Endothelial cell of umbilical vein (primary cell): ENCODE measurements at places on chromosomes 13 and 19. TPM values are rescaled to one million over a fixed set of nuclear protein-coding genes. Genes with fewer than 3 reads are reported as not detected.

The LILRB5 gene
- total RNA-seq: not detected in 2 replicates

The NFIC gene
- 131 and 133 TPM in 2 replicates for total RNA-seq

DNA sequence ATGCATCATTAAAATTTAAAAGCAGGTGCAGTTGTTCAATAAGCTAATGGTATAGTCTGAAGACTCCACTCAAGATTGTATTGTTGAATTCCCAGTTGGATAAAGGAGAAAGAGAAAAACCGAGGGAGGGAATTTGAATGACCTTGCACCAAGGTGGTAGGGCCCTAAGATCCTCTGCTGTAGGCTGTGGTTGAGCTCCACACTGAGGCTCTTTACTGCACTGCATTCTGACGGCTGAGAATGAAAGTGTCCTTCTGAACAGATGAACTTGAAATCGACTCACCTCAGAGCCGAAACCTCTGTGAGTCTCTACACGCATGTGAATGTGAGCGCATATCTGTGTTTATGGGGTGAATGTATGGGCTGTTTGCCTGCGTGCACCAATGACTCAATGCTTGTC lies 388.9 kb upstream of the DACH1 start:
- DNase-seq: peak; percentile 58

GRCh38 chr13:64414381-64414780 lies 2815.8 kb downstream of the PCDH9 start:
- DNase-seq: no peak

The ATXN8OS gene
- total RNA-seq: not detected in 2 replicates

GRCh38 chr13:110228936-110229904 lies 77.7 kb downstream of the COL4A1 start:
- DNase-seq: no peak

- DNase-seq: no peak
These were observed 7.5 kb downstream of the KLF16 start for GRCh38 chr19:1855828-1856255.

- no peak for DNase-seq
These were observed 124.2 kb downstream of the CDK8 start for GRCh38 chr13:26378116-26378515.

DNA sequence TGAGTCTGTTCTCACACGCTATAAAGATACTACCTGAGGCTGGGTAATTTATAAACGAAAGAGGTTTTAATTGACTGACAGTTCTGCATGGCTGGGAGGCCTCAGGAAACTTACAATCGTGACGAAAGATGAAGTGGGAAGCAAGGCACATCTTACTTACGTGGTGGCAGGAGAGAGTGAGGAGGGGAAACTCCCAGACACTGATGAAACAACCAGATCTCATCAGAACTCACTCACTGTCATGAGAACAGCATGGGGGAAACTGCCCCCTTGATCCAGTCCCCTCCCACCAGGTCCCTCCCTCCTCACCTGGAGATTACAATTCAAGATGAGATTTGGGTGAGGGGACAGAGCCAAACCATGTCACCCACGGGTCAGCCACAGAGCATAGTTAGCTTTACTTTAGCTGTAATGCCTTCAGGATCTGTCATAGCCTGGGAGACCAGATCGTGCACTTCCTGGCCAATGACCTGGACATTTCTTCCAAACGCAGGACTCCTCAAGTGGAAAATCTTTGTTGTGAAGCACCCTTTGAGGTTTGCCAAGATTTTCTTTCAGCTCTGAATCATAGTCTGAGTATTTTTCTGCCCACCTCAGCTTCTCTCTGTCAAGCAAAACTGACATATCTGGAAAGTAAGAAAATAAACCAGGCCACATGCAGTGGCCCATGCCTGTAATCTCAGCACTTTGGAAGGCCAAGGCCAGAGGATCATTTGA lies 25.2 kb upstream of the HIF3A start:
- DNase-seq: peak; percentile 35
